ENCODE measurements at places on chromosomes 6 and 20.
A peak's percentile ranks its signal among the peaks of the same experiment; 100 is the strongest.

GRCh38 chr6:118252474-118252873 lies 295.6 kb upstream of the PLN start:
- DNase-seq: no peak

DNA sequence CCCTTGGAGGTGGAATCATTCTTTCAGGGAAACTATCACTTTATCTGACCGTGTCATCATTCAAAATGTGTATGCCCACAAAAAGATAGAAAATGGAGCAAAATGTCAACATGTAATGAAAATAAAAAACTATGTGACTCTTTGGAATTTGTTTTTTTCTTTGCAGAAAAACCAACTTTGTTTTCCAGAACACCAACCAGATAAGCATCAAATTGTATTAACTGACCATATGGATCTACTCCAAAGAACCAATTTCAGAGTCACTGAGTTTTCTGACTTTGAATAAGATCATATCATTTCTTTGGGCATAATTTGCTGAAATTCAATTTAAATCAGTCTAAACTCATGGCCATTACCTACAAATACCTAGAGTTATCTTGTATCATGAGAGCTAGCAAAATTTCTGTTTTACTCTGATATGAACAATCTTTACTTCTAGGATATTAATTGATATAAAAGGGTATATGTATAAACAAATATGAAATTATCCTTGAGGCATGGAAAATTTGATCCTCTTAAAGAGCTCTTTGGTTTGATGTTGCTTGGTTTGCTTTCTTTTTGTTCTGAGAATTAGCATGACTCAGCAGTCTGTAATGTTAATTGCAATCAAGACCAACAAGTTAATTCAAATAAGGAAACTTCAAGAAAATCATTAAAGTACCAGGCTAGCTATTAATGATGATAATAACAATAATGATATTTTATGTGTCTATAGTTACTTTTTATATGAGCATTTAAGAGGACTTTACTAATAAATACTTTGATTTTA lies 444.4 kb upstream of the MARCKS start:
- no peak for DNase-seq

GRCh38 chr6:77707603-77708002 lies 54.8 kb downstream of the MEI4 start:
- DNase-seq: no peak

GRCh38 chr6:75932067-75932466 lies 140.4 kb downstream of the IMPG1 start:
- DNase-seq: no peak

DNA sequence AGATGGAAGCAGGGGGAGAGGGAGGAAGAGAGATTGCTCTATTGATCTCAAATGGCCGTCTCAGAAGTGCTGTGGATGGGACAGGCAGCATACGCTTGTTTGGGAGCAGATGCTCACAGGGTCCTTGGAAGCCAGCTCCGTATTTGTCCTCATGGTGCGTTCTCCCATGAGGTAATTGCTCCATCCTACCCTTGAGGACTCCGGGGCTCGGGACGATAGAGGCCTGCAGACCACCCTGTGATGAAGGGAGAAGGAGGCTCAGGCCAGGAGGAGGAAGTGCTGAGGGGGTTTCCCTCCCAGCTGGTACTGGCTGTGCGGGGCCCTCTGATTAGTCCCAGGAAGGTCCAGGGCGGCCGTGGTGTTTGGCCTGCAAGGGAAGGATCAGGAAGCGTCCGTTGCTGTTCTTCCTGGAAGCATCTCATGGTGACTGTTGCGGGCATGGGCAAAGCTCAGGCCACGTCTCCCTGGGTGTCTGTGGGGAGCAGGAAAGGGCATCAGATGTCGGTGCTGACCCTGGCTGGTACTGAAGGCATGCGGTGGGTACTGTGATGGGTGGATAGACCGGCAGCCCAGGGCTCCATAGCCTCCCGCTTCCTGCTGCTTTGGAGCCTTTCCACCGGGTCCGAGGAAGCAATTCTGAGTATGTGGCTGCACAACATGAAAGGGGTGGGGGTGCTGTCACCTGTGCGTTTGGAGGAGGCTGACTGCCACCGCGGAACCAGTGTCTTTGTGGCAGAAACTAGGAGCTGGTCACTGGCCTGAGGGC lies 158.3 kb downstream of the SYCP2 start:
- no peak for DNase-seq

GRCh38 chr6:31379850-31380249 lies 22.9 kb upstream of the HLA-B start:
- no peak for DNase-seq

GRCh38 chr6:137736048-137736818 lies 130.8 kb upstream of the TNFAIP3 start:
- DNase-seq: no peak

DNA sequence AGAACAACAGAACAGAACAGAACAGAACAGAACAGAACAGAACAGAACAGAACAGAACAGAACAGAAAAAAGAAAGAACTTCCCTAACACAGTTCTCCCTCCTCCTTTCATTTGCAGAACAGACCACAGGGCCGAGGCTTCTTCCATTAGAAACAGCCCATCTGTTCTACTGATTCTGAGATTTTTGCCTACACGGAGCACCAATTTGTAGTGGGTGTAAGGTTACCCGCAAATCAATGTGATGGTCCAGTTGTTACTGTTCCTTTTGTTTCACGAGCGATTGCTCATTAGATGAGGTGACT lies 734 bp upstream of the OGFRL1 start:
- DNase-seq: no peak

DNA sequence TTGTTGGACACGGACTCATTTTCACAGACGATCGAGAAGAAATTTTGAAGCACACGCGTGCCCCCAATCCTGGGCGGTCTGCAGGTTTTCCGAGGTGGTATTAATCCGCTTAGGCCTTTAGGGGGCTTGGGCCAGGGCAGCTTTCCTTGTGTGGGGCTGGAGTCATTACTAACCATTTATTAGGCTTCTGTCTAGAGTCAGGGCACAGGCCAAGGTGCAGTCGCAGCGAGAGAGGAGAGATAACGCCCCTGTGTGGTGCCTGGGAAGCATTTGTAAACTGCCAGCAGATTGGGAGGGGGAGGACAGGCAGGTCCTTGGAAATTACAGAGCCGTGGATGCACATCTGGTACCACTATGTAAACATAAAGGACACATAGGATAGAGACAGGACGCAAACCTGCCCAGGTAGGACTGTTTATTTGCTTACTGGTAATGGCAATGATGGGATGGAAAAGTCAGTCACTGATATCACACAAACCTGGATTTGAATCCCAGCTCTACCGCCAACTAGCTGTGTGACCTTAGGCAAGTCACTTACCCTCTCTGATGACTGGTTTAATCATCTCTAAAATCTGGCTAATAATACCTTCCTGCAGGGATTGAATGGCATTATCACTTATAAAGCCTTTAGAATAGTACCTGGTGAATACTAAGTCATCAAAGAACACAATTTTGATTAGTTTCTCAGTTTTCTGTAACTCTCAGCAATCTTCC lies 76.4 kb downstream of the TMEM242 start:
- no peak for DNase-seq

- DNase-seq: no peak
Observed at GRCh38 chr6:103870970-103871369, 988.7 kb downstream of the HACE1 start.

DNA sequence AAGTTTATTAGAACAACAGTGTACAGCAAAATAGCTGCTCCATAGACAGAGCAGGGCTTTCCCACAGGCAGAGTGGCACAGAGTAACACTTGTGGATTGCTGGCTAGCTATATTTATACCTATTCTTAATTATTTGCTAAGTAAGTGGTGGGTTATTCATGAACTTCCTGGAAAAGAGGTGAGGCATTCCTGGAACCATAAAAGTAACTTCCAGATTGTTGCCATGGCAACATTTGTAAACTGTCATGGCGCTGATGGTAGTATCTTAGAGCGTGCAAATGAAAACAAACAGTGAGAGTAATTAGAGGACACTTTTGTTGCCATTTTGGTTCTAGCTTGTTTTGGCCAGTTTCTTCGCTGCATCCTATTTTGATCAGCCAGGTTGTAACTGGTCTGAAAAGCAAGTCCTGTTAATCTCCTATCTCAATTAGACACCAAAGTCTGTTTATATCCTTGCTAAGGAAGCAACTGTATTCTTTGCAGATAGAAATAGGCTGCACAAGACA lies 23.9 kb downstream of the DEFB114 start:
- DNase-seq: no peak

- no peak for DNase-seq
Observed at GRCh38 chr20:23197836-23198235, 111.7 kb upstream of the CD93 start.

- peak; percentile 75 for DNase-seq
Observed at GRCh38 chr6:118776607-118777549, 117.1 kb upstream of the ASF1A start.

Data from activated CD4-positive, alpha-beta T cell treated with anti-CD3 and anti-CD28 coated beads, Interleukin-2, amount 50 U/mL, for 48 hours (primary cell).